ENCODE measurements at places on chromosomes 2 and 18.

GRCh38 chr18:47791461-47791985 is 138.9 kb downstream of the SMAD2 start:
- peaks cover 5% of the 10 kb centered on the region for H3K4me1 ChIP-seq
- H3K4me3 ChIP-seq: no peak overlapping the region
- H3K36me3 ChIP-seq: no peaks in the 10 kb centered on the region
- no peak for DNase-seq
- H3K27me3 ChIP-seq: no peaks in the 10 kb centered on the region

DNA sequence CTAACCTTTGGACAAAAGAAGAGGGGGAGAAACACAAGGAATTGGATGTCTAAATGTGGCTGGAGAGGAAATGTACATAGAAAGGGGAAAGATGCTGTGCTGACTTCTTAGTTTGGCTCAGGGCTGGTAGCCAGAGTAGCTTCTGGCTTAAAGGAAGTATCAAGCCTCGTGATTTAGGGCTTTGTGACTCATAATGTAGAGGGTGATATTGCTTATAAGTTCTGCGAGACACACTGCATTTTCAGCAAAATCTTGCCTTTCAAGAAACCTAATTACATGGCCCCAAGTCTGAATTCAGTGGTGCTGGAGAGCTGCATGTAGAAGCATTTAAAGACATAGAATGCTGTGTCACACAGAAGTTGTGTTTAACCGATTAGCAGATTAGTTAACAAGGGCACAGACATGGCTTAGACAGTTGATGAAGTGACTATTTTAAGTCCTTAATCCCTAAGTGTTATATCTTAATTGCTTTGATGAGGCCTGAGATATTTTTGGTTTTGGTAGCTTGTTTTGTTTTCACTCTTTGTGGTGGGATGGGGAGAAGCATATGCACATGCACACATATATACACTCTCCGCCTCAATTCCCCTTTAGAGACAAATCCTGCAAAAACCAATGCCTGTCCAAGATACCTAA is 66.4 kb downstream of the EPAS1 start:
- no peak overlapping the region for H3K4me3 ChIP-seq
- H3K36me3 ChIP-seq: no peaks in the 10 kb centered on the region

DNA sequence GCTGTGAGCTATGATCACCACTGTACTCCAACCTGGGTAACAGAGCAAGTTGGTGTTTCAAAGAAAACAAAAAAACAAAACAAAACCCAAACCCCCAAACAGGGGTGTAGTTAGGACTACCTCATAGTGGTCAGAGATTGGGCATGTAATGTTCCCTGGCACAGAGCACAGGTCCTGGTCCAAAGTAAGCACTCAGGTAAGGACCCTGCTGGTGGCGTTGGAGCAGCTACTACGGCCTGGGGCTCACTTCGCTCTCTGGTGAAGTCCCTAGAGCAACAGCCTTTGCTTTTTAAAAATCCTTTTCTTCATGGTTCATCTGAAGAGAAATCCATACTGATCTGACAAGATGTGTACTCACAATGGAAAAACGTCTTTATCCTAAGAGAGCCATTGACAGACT is 130.4 kb downstream of the ZNF236 start:
- H3K27ac ChIP-seq: no peak overlapping the region
- H3K4me3 ChIP-seq: no peak overlapping the region

GRCh38 chr2:121363632-121364420 is 78.8 kb upstream of the TFCP2L1 start:
- H3K36me3 ChIP-seq: peaks cover 41% of the 10 kb centered on the region
- H3K27me3 ChIP-seq: no peaks in the 10 kb centered on the region
- no peak for DNase-seq
- peak overlapping the region; percentile 27 for H3K27ac ChIP-seq
- H3K4me3 ChIP-seq: no peak overlapping the region

- no peak overlapping the region for H3K27ac ChIP-seq
- H3K27me3 ChIP-seq: no peaks in the 10 kb centered on the region
- no peaks in the 10 kb centered on the region for H3K36me3 ChIP-seq
- no peak overlapping the region for H3K4me3 ChIP-seq
These were observed 73.7 kb downstream of the FTCDNL1 start for GRCh38 chr2:199777315-199777714.

GRCh38 chr2:170255971-170256370 is 78.0 kb downstream of the MYO3B start:
- H3K27ac ChIP-seq: no peak overlapping the region
- no peaks in the 10 kb centered on the region for H3K4me1 ChIP-seq
- no peak for DNase-seq
- no peak overlapping the region for H3K4me3 ChIP-seq
- peaks cover 28% of the 10 kb centered on the region for H3K27me3 ChIP-seq

DNA sequence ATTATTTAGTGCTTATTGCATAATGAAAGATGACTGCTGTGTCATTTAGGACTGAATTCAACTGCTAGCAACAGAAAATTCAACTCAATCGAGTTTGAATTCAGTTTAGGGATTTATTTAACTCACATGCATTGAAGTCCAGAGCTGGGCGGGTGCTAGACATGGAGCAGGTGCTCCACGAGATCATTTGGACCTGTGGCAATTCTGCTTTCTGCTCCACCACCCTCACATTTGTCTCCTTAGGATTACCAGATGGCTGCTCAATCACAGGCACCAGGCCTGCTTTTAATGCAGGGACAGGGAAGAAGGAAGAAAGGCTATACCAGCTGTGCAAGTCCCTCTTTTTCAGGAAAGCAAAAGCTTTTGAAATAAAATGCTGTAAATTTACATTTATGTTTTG is 572.9 kb upstream of the SLC8A1 start:
- no peaks in the 10 kb centered on the region for H3K4me1 ChIP-seq
- H3K36me3 ChIP-seq: no peaks in the 10 kb centered on the region
- no peak for DNase-seq

DNA sequence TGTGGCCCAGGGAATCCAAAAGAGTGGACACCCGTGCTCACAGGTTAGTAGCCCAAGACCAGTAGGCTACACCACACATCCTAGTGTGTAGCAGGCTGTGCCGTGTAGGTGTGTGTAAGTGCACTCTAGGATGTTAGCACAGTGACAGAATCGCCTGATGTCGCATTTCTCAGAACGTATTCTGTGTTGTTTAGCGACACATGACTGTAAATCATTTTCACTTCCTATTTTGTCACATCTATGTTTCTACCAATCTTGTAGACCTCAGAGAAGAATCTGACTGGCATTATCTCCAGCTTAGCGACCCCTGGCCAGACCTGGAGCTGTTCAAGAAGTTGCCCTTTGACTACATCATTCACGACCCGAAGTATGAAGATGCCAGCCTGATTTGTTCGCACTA is 45.1 kb downstream of the NTSR2 start:
- no peaks in the 10 kb centered on the region for H3K4me1 ChIP-seq
- peaks cover 64% of the 10 kb centered on the region for H3K36me3 ChIP-seq
- H3K27me3 ChIP-seq: no peaks in the 10 kb centered on the region
- H3K27ac ChIP-seq: no peak overlapping the region
- no peak overlapping the region for H3K4me3 ChIP-seq

GRCh38 chr2:64780041-64780440 is 126.3 kb upstream of the SERTAD2 start:
- H3K4me1 ChIP-seq: peaks cover 19% of the 10 kb centered on the region
- H3K27me3 ChIP-seq: no peaks in the 10 kb centered on the region
- no peak overlapping the region for H3K4me3 ChIP-seq
- H3K36me3 ChIP-seq: no peaks in the 10 kb centered on the region
- H3K27ac ChIP-seq: peak overlapping the region; percentile 94
- no peak for DNase-seq

- peak; percentile 75 for DNase-seq
- H3K4me1 ChIP-seq: no peaks in the 10 kb centered on the region
These were observed 1.1 kb downstream of the HPCAL1 start for GRCh38 chr2:10303694-10304378.

DNA sequence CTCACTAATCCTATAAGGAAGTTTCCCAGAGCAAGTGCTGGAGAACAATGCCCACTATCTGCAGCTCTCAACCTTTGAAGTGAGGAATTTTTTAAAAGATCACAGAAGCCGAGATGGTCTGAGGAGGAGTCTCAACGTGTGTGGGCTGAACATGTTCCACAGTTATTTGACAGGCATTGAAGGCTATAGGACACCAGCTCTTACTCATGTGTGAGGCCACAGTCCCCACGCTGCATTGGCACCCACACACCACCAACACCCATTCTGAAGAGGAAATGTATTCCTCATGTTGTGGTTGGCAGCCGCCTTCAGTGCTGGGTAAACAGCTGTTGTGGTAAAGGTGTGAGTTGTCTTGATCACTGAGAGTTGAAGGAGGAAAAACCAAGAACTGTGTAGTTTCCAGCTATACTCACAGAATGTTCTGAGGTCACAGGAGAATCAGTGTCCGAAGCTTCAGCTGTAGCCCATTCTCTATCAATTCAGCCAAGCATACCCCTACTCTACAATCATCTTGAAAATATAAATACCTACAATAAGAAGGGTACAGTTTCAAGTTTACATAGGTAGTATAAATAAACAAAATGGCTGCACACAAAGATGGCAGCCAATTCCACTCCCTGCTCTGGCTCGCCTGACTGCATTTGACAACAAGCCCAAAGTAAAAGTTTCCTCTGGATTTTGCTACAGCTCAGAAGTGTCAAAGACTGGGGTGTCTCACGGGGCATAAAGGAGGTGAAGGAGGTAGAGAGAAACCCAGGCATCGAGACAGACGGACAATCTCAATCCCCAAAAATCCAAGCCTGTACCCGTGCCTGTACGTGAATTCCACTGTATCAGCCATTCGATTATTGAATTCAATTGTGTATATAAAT is 12.1 kb downstream of the CD226 start:
- H3K27me3 ChIP-seq: no peaks in the 10 kb centered on the region
- H3K4me3 ChIP-seq: no peak overlapping the region
- H3K36me3 ChIP-seq: no peaks in the 10 kb centered on the region
- H3K27ac ChIP-seq: no peak overlapping the region

DNA sequence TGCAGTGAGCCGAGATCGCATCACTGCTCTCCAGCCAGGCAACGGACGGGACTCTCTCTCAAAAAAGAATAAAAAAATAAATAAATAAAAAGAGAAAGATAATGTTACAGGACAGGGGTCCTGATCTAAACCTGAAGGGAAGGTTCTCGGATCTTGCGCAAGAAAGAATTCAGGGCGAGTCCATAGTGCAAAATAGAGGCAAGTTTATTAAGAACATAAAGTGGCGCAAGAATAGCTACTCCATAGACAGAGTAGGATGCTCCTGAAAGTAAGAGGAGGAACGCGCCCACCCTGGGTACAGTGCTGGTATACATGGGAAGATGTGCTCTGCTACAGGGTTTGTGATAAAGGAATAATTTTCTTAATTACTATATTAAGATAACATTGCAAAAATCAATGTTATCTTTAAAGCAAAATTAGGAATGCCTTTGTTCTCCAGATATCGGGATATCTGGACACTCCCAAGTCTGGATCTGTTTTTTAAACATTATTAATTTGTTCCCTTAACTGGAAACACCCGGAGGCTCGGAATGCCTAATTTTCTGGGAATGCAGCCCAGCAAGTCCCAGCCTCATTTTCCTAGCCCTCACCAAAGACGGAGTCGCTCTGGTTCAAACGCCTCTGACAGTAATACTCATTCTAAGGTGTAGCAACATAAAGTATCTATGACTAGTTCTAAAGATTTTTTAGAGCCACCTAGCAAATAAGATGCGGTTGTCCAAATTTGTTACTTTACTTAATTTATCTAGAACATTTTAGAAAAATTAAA is 38.8 kb downstream of the ACSL3 start:
- no peak overlapping the region for H3K27ac ChIP-seq
- H3K36me3 ChIP-seq: peaks cover 4% of the 10 kb centered on the region
- no peak overlapping the region for H3K4me3 ChIP-seq
- H3K4me1 ChIP-seq: peaks cover 15% of the 10 kb centered on the region
- no peaks in the 10 kb centered on the region for H3K27me3 ChIP-seq

DNA sequence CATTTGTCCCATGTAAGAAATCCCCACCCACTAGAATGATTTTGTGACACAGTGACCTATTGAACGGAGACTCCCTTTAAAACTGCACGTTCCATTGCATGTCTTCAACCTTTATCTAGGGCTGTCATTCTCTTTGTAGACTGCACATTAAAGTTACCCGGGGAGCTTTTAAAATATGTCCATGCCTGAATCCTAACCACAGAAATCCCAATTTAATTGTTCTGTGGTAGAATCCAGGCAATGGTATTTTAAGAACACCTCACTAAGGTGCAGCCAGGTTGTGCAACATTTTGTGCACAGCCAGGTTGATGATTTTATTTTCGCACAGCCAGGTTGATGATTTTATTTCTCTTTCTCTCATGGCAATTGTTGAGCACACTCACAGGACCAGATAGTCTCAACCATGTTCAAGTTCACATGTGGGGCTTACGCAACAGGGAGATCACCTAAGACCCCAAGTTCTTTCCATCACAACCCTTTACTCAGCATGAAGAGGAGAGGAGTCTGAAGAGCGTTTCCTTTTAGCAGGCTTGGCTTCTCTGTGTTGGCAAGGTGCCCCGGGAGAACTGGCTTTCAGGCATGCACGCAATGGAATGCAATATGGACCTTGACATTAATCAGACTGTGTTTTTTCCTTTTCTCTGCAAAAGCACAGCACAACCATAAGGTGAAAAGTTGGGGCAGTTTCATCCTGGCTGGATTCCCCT is 467.3 kb upstream of the ETAA1 start:
- peak; percentile 54 for DNase-seq
- H3K27me3 ChIP-seq: no peaks in the 10 kb centered on the region
- no peak overlapping the region for H3K4me3 ChIP-seq
- no peak overlapping the region for H3K27ac ChIP-seq
- H3K4me1 ChIP-seq: peaks cover 13% of the 10 kb centered on the region

DNA sequence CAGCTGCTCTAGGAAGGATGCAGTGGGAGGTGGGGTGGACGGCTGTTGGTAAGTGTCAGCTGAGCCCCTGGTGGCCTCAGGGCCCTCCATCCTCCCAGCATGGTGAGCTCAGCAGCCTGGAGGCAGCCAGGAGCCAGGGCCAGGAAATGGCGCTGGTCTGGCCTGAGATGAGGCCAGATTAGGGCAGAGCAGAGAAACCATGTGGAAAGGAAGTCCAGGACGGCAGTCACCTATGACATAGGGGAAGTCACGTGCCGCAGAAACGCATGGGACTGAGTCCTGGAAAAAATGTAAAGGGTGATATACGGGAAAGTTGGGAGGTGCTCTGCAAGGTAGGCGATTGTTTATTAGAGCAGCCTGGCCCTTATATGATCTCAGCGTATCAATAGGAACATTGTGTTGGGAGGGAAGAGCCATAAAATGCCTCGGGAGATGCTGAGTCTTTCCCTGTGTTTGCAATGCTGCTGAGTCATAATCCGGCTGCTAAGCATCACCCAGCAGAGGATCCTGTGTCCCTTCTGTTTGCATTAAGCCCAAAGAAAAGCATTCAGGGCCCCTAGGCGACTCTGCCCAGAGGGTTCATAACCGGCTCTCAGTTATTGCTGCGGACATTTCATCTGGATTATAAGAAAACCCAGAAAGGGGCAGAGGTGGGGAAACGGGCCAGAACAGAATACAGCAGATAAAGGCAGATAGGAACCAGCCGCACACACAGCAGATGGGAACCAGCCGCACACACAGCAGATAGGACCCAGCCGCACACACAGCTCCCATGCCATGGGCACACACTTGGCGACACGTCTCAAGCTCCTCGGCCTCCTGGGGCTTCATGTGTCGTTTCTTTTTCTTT is 30.3 kb upstream of the B3GNT7 start:
- DNase-seq: peak; percentile 77
- no peaks in the 10 kb centered on the region for H3K27me3 ChIP-seq
- H3K36me3 ChIP-seq: no peaks in the 10 kb centered on the region
- H3K27ac ChIP-seq: no peak overlapping the region
